GM12891 (cell line): ENCODE measurements at places on chromosomes 6 and 20.

- peak; percentile 24 for DNase-seq
These were observed 29.9 kb downstream of the ABHD12 start for GRCh38 chr20:25360631-25361286.

GRCh38 chr6:20056350-20056992 lies 155.8 kb downstream of the MBOAT1 start:
- peak; percentile 16 for DNase-seq

GRCh38 chr6:15389765-15390723 lies 144.2 kb downstream of the JARID2 start:
- no peak for DNase-seq

DNA sequence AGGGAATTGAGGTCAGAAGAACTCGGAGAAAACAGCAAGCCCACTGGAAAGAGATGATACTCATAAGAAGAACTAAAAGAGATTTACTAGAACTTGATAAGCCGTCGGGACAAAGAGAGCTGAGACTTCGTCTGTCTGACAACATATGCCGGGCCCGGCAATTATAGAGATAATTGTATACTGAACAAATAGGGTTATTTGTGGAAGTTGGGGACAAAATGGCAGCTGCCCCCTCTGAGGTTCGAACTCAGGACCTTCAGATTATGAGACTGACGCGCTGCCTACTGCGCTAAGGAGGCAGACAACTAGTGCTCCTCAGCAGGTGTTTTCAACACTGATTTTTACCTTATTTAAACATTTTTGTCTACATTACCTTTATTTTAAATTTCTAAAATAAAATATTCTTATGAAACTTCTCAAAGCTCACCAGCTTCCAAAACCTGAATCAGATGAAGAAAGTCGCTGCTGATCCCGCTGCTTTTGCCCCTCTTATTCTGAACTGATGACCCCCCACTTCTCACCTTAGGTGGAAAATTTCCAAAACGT lies 29.3 kb upstream of the TRIM27 start:
- DNase-seq: no peak

- no peak for DNase-seq
These were observed 37.5 kb upstream of the NOX3 start for GRCh38 chr6:155493026-155493693.

DNA sequence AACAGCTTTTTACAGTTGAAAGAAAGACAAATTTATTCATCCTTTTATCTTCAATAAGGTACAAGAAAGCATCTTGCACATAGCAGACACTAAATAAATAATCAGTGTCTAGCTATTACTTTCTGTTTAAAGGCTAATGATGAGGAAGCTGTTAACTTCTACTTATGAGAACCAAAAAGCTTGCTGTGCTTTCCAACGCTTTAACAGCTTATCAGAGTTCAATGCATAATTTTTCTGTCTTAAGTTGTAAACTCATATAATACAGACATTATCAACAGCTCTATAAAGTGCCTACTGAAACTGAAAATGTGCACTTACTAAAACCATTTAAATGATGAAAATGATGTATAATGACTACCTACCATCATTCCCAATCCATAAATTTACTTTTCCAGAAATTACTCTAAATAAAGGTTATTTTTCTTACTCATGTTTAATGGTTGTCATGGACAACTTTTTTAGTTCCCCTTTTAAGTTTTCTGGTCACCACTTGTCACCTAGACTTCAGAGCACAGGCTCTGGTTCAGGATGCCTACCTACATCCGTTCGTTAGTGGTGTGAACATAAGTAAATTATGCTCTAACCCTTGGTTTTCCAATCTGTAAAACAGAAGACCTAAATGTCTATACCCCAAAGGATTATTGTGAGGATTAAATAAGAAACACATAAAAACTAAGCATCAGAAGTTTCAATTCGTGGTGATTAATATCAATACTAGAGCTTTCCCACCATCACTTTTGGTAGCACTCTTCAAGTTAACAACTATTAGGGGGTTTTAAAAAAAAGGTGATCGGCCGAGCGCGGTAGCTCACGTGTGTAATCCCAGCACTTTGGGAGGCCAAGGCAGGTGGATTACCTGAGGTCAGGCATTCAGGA lies 8.0 kb downstream of the PNISR start:
- DNase-seq: no peak

DNA sequence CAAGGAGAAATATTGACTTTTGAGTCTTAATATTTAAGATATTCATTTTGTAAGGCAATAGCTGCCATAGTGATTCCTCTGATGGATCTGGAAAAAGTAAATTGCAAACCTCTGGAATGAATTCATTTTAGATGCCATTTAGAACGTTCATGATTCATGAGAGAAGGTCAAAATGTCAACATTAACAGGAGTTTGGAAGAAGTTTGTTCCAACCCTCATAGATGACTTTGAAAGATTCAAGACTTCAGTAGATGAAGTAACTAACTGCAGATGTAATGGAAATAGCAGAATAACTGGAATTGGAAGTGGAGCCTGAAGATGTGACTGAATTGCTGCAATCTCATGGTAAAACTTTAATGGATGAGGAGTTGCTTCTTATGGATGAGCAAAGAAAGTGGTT lies 100.9 kb upstream of the CCN2 start:
- DNase-seq: no peak

DNA sequence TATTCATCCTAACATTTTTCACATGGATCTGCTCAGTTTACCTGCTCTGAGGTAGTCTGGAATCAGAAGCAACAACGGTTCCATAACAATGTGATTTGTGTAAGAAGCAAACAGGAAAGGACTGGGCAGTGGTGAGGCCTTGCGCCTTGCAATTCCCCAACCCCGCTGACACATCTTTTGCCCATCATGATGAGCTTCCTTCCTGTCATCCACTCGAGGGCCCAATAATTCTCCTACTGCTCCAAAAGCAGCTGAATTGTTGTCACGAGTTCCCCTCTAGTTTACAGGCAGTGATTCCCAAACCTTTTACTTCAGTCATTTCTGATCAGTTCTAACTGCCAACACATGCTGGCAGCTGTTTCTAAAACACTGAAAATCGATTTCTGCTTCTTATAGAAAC lies 22.9 kb downstream of the STX7 start:
- no peak for DNase-seq

DNA sequence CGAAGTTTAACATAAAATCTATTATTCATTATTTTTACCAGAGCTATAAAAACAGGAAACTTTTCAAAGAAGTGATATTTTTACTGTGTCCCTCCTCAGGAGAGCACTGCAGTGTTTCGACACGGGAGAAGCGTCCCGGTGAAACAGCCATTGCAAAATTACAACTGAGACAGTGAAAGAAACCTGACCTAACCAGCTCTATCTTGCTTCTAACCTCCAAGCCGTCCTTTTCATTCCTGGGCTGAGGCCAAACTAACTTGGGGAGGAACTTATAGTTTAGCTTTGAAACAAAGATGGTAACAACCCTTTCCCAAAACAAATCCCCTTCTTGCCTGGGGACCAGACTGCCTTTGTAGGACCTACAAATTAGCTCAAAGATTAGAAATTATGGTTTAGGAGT lies 79.2 kb downstream of the WDR27 start:
- no peak for DNase-seq

GRCh38 chr6:158988477-158988876 lies 11.5 kb downstream of the RSPH3 start:
- DNase-seq: no peak

DNA sequence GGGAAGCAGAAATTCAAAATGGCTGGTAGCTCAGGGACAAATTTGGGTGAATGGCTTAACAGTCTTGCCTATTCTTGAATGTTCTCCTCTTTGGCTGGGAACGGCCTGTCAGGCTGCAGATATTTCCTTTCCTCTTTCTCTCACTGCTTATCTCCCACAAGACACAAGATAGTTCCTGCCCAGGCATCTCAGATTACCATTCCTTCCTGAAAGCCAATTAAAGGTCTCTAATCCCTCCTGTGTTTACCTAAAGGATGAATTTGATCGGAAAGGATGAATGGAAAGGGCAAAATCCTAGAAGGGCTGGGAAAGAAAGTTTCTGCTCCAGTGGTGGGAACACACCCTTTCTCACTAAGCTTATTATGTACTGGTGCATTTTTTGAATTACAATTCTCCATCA lies 95.9 kb upstream of the JAG1 start:
- DNase-seq: no peak

- DNase-seq: no peak
These were observed 39.8 kb upstream of the PTPN1 start for GRCh38 chr20:50470264-50470858.

DNA sequence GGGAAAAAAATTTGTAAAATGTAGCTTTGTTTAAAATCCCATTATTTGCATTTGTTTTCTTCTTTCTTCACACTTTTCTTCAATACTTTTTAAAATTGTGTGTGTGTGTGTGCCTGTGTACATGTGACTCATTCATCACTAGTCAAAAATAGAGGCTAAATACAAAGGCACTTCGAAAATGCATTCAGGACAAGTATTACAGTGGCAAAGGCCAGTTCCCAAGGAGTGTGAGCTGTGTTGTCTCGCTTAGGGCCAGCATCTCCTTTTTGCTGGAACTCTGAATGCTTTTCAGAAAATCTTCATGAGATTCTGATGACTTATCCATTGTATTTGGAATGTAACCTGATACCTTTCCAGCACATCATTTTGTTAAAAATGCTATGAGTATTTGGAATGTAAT lies 288.5 kb upstream of the CNR1 start:
- DNase-seq: no peak

DNA sequence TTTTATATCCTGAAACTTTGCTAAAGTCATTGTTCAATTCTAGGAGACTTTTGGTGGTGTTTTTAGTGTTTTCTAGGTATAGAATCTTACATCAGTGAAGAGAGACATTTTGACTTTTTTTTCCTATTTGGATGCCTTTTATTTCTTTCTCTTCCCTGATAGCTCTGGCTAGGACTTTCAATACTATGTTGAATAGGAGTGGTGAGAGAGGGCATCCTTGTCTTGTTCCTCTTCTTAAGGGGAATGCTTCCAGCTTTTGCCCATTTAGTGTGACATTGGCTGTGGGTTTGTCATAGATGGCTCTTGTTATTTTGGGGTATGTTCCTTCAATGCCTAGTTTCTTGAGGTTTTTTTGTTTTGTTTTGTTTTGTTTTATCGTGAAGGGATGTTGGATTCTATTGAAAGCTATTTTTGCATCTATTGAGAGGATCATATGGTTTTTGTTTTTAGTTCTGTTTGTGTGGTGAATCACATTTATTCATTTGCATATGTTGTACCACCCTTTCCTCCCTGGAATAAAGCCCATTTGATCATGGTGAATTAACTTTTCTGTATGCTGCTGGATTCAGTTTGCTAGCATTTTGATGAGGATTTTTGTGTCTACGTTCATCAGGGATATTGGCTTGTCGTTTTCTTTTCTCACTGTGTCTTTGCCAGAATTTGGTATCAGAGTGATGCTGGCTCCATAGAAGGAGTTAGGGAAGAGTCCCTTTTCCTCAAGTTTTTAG lies 540.1 kb upstream of the FLRT3 start:
- no peak for DNase-seq

GRCh38 chr6:47093169-47093568 lies 51.0 kb upstream of the ADGRF1 start:
- no peak for DNase-seq

- DNase-seq: no peak
These were observed 125.0 kb upstream of the MLIP start for GRCh38 chr6:53986165-53986720.

- DNase-seq: no peak
These were observed 798.5 kb upstream of the EPHA7 start for GRCh38 chr6:94217836-94218235.

DNA sequence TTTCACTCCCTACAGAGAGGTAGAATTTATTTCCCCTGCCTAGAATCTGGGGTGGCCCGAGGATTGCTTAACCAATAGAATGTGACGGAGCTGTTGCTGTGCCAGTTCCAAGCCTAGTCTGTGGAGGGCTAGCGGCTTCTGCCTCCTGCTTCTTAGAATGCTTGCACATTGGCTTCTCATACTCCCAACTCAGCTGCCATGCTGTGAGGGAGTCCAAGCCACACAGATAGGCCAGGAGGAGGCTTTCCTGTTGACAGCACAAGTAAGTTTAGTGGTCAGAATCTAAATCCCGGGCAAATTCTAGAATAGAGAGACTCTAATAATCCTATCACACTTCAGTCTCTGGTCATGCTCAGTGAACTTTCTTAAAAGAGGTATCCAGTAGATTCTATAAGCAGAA lies 57.5 kb upstream of the SNRPB2 start:
- DNase-seq: no peak

DNA sequence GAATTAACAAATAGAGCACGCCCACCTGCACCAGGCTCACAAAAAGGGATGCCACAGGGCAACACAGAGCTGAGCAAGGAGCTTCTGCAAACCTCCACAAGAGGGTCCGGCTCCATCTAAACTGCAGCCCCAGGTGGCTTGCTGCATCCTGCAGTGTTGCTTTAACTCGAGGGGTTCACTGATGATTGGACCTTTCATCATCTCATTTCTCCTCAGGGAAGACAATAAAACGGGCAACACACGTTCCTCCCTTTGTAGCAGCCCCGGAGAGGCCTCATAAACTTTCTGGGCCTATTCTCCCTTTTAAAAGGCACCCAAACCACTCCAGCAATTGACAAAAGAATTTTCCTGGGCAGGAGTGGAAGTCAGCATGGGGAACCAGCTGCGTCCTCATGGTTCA lies 161.5 kb upstream of the CDH4 start:
- no peak for DNase-seq

GRCh38 chr6:44742201-44742600 lies 354.7 kb downstream of the CDC5L start:
- no peak for DNase-seq

DNA sequence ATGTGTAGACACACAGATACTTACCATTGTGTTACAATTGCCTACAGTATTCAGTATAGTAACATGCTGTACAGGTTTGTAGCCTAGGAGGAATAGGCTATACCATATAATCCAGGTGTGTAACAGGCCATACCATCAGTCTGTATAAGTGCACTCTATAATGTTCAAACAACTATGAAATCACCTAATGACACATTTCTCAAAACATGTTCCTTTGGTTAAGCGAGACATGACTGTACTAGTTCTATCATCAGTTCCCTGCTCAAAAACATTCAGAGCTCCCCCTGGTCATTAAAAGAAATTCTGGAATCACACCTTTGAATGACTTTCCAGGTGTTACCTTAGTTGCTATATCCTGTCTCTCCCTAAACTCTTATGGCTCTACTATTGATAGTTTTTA lies 70.4 kb upstream of the SLC2A12 start:
- DNase-seq: no peak

- DNase-seq: no peak
These were observed 216.2 kb downstream of the NFATC2 start for GRCh38 chr20:51326201-51326819.

GRCh38 chr6:35473075-35473849 lies 5.1 kb downstream of the RPL10A start:
- DNase-seq: no peak

- DNase-seq: no peak
These were observed 5.6 kb downstream of the PIM1 start for GRCh38 chr6:37175332-37176267.

- no peak for DNase-seq
These were observed 105.9 kb downstream of the ADGRB3 start for GRCh38 chr6:68740828-68741500.

- DNase-seq: no peak
These were observed 5.5 kb downstream of the OGFRL1 start for GRCh38 chr6:71294121-71294523.
